Astrocyte of the hippocampus (primary cell): ENCODE measurements at places on chromosomes 11 and 22.

DNA sequence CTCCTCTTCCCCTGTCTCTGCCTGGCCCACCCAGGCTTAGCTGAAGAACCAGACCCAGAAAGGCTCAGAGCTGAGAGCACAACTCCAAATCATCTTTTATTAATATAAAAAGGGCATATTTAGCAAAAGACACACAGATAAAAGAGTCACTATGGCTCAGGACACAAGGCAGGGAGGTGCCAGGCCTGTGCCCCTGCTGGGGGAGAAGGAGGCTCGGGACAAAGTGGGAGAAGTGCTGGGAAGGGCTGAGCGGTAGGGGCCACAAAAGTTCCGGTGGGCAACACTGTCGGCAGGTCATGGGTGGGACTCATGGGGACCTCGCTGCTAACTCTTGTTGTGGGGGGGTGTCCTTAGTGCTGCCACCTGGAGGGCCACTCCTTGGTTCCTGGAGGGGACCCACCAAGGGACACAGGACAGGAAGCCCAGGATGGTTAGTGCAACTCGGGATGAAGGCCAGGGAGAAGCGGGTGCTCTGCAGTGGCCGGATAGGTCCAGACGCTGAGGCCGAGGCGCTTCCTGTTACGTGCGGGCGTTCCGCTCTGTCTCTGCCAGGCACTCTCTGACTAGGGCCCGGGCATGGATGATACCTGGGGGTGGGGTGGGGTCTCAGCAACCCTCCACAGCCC lies 1.4 kb upstream of the PITPNM1 start:
- no peak for DNase-seq

DNA sequence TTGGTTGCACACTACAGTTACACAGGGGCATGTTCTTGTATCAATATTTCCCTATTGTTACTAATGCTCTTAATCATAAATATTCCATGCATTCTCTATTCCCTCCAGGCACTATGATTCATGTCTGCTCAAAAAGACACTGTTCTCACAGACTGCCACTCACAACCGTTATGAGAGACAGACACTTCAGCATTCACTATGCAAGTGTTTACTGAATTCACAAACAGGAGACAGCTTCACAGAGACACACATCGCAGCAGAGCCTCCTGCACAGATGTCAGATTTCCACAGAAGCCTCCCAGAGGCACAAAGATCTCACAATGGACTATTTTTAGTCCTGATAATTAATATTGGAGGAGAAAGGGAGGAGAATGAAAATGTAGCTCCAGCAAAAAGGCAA lies 930.4 kb downstream of the OPCML start:
- DNase-seq = no peak

- no peak for DNase-seq
Measured at GRCh38 chr11:66970371-66970806, 4.7 kb upstream of the C11orf86 start.

GRCh38 chr11:65067446-65067845 lies 9.1 kb upstream of the NAALADL1 start:
- no peak for DNase-seq

DNA sequence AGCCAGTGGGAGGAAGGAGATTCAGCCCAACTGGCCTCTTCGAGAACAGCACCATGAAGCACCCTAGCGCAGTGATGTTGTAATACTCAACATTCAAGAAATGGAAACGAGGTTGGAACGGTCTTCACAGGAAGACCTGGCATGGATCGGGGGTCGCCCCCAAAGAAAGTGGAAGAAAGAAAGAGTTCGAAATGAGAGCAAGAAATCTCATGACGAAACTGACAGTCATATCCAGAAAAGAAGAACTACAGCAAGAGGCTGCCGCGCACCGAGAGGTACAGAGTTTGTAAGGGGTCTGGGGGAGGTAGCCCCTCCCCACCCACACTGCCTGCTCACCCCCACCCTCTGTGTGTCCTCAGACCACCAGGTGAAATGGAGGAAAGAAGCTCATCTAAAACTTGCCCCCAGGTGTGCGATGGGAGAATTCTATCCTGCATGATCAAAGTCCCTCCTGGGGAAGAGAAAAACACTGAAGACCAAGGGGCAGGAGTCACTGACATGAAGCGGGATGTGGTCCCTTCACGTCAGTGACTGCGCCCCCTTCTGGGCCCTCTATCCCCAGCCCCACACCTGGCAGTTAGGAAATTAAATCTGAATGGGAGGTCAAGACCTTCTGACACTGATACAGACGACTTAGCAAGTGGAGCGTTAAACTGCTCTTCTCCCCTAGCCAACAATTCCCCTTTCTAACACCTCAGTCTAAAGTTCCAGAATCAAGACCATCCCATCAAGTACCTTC lies 52.9 kb upstream of the SPATA19 start:
- DNase-seq = no peak

- DNase-seq = peak; percentile 82
Measured at GRCh38 chr22:27108425-27109114, 451.2 kb downstream of the MIAT start.

GRCh38 chr11:62601122-62601371 lies 618 bp downstream of the MTA2 start:
- DNase-seq = no peak

- no peak for DNase-seq
Measured at GRCh38 chr11:115721296-115721995, 217.2 kb upstream of the CADM1 start.

GRCh38 chr11:115623021-115623451 lies 118.8 kb upstream of the CADM1 start:
- peak; percentile 96 for DNase-seq

DNA sequence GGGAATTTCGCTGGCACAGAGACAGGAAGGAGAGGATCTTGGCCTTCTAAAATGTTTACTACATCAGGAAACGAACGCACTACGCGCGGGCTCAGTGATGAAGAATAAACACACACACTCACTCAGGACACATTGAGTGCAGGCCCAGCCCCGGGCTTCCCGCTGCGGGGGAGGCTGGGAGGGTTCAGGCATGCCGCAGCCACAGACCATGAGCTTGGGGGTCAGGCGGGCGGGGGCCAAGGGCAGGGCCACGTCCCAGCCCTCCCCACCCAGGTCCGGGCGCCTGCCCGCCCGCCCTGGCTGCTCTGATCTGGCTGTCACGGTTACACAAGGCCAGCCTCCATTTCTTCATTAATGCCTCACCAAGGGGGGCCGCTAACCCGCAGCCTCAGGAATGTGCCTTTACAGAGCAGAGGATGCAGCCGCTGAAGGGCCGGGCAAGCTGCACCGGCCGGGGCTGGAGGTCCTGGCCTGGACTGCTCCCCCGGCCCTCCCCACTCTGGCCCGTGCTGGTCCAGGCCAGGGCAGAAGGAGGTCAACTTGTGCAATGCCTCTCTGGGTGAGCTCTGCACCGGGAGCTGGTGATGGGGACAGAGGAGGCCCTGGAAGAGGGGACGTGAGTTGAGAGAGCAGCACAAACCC lies 41.7 kb downstream of the IGF2 start:
- peak; percentile 93 for DNase-seq

DNA sequence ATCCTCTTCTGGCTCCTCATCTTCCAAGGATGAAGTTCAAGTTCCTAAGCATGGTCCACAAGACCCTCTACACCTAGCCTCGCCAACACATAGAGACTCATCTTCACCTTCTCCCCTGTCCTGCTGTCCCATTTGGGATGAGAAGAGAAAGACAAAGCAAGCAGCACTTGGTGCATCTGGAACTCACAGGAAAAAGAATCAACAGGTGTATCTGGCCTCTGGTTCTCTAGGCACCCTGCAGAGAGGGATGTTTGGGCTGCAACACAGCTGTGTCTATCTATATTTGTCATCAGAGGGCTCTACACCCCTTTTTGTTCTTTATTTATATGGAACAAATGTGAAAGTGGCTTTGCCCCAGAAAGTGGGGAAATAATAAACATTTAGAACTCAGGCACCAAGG lies 82.1 kb upstream of the GALNT18 start:
- no peak for DNase-seq

DNA sequence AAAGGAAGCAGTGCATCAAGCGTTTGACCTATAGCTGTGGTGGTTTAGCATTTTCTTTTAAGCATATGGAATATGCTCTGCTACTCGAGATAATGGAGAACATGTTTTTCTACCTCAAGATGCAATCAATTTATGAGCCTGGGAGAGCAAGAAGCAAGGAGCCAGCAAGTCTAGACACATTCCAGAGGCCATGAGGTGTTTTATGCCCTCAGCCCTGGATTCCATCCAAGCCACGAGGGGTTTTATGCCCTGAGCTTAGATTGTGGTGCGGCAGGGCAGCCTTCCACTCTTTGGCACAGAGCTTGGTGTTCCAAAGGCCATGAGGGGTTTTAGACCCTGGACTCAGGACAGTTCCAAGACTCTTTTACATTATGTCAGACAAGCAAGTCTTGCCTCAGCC lies 11.7 kb upstream of the DNAJB13 start:
- DNase-seq = peak; percentile 27

DNA sequence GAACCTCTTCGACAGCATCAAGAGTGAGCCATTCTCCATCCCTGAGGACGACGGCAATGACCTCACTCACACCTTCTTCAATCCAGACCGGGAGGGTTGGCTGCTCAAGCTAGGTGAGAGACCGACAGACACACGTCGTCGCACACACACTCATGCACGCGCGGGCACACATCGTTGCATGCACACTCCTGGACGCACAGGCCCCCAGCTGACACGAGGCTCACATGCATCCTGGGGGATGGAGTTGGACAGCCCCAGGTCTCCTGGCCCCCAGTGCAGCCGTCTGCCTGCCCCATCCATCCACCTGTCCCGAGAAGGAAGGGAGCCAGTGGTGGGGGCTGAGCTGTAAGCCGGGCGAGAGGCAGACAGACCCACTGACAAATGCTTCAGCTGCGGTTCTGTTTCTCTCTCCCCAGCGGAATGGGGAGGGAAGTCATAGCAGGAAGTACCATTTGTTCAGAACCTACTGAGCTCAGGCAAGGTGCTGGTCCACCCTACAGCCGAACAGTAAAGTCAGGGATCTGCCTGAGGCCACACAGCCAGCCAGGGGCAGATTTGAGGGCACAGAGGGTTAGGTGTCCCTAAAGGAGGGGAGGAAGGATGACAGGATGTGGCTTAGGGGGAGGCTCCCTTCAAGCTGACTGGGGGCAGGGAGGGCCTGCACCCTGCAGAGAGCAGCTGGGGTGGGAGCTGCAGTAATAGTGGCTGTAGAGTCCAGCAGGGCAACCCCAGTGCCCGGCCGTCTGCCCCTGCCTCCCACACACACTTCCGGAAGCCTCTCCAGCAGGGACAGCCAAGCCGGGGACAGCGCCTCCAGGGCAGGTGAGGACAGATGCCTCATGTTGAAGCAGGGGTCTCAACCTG lies 27.1 kb downstream of the CYTH4 start:
- no peak for DNase-seq

DNA sequence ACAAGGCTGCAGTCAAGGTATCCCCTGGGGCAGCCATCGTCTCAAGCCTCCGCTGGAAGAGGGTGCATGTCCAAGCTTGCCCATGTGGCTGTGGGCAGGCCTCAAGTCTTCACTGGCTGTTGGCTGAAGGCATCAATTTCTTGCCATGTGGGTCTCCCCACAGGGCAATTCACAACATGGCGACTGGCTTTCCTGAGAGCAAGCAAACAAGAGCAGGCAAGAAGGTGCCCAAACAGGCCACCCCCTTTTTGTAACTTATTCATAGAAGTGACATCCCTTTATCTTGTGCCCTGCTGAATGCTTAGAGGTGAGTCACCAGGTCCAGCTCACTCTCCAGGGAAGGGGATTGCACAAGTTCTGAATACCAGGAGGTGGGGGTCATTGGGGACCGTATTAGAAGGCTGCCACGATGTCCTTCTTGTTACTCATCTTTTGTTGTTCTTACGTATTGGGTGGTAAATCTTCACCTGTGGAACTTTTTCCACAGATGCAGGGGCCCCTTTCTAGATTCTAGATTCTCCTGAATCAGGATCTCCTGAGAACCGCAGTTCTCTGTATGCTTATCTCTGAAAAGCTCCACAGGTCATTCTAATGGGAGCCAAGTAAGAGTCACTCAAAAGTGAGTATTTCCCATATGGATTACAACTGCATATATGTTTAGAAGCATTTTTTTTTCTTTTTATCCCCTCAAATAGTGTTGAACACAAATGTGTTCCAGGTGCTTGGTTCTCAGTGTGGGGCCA lies 44.2 kb upstream of the MICAL2 start:
- DNase-seq = peak; percentile 91

DNA sequence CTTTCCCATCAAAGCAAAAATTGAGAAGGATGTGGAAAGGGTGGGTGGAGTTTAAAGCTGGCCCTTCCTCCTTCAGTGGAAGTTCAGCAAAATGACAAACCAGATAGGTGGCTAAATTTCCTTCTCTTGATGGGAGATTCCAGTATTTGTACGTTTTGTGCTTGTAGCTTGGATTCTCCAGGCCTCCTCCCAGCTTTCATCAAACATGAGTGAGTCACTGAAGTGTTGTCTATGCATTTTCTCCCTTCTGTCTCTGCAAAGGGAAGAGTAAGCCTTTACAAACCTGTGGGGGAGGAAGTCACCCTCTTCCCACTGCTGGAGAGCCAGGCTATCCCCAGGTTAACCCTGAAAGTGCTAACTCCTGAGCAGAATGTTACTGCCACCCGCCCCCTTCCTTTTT lies 6.4 kb downstream of the MARK2 start:
- peak; percentile 27 for DNase-seq

DNA sequence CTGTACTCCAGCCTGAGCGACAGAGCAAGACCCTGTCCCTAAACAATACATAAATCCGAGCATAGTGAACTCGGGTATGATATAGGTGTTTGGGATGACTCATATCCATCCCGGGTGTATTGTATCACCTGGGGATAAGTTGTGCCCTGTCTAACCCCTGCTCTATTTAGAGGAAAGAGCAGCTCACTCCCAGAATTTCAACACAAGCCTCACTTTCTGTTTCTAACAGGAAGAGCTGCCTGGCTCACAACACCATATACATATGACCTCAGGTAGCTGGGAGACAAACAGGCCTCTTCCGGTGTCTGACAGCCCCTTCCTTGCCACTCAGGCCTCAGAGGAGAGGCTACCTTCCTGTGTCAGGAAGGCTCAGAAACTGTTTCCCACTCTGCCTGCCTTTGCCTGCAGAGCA lies 9.9 kb upstream of the MICALL1 start:
- DNase-seq = no peak

DNA sequence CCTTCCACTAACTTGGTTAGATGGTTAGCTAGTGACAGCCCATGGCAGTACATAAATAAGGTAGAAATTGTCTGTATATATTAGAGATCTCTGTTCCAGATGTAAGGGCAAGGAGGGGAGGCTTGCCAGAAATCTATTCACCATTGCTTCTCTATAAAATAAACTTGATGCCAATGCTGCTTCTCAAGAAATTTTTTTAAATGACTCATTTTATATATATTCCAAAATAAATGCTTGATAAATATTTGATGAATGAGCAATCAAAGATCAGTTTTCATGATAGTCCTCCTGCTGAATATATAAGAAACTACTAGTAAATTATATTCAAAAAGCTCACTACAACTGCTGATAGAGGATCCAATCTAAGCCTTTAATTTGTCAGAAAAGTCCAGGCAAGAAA lies 710.6 kb upstream of the CCDC179 start:
- peak; percentile 5 for DNase-seq
